Stimulated activated CD4-positive, alpha-beta T cell treated with anti-CD3 and anti-CD28 coated beads, TNF-alpha, amount 100 ng/mL, for 24 hours (primary cell): ENCODE measurements at places on chromosomes 12 and 14.

- no peak for DNase-seq
Observed at GRCh38 chr14:22484632-22485031, 104.4 kb downstream of the DAD1 start.

DNA sequence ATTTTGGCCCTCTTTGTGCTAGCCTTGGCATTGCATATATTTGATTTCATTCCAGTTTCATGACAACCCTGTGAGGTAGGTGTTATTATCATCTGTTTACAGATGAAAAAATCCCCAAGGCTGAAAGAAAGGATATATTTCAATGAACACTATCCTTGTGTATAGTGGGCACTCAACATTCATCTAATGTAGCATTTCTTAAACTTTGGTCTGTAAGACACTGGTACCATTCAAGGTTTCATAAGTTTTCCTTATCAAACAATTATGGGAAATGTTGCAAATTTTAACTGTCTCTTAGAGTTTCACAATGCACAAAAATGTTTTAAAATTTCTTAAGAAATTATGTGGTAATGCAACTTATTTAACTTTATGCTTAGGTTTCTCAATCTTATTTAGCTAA lies 44.3 kb downstream of the ATP23 start:
- DNase-seq = no peak

- DNase-seq = no peak
Observed at GRCh38 chr14:105076296-105076804, 11.1 kb upstream of the GPR132 start.

GRCh38 chr14:39360316-39360715 lies 71.9 kb downstream of the FBXO33 start:
- DNase-seq = no peak

GRCh38 chr14:87255058-87255457 lies 737.9 kb downstream of the GALC start:
- DNase-seq = no peak
